ENCODE measurements at places on chromosomes 11 and 22.

DNA sequence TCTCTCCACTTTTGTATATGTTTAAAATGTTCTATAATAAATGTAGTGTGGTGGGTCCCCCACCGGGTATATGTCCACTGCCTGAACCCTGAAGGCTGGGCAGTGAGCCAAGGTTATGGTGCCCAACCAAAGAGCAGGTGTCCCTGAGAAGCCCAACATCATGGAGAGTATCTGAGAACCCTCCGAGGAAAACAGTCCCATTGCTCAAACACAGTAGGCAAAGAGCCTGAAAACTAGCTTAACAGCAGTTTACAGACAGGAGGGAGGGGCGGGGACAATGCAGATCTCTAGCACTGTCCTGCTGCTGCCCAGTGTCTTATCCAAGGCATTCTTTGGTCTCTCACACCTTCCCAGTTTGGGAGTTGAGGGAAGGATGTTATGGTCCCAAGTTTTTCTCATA, 91.0 kb downstream of the TMPRSS5 start:
- DNase-seq, result no peak

- no peak for DNase-seq
These were observed 24.7 kb upstream of the PANX2 start for GRCh38 chr22:50145721-50146438.

GRCh38 chr11:110295531-110296225, 736 bp downstream of the RDX start:
- DNase-seq, result peak; percentile 73

DNA sequence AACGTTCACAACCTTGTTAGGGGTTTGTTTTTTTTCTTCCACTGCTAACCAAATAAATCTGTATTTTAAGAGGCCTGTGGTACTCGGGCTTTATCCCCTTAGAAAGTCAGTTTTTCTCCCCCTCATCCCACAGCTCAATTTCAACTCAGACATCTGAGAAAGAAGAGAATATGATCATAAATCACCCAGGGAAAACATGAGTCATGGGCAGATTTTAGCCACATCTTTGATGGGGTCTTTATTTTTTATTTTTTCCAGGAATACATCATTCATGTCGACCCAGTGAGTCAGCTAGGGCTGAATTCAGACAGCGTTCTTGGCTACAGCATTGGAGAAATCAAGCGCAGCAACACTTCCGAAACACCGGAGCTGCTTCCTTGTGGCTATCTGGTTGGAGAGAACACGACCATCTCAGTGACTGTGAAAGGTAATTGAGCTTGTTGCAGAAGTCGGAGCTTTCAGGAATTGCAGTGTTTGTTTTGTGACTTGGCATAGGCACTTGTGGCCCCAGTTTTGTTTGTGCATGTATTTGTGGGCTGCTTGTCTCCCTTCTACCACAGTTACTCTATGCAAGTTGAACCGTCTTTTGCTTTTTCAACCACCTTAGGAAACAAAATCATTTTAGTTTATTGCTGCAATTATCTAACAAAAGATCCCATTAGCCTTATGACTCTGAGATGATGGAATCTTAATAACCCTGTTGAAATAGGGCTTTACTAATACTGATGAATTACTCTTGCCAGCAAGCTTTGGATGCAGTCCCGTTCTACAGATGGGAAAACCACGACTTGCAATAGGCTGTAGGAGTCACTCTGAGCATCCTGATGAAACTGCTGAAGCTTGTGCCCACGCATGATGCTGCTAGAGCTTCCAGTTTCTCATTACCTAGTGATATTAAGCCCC, 62.7 kb downstream of the DBX1 start:
- no peak for DNase-seq

DNA sequence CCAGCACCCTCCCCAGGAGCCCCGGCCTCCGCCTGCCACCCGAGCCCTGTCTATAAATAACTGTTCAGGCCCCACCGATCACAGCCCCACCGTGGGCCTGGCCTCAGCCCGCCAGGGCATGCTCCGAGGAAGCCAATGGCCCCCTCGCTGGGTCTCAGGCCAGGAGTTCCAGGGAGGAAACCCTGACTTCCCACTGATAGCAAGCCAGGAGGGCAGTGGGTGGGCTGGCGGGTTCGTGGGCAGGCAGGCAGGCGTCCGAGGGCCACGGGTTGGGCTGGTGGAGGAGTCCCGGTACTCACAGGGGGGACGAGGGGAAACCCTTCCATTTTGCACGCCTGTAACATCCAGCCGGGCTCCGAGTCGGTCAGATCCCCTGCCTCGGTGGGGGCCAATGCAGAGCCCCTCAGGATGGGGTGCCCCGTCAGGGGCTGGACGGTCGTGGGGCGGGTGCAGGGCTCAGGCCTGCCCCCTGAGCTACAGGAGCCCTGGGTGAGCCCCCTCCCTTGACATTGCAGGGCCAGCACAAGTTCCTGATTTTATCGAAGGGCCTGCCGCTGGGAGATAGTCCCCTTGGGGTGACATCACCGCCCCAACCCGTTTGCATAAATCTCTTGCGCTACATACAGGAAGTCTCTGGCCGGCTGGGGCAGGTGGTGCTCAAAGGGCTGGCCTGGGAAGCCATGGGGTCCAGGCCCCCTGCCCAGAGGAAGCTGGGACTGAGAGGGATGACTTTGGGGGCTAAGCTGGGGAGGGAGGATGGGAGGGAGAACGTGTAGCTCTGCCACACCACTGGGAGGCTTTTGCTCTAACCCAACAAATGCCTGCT, at the start of gene SPI1:
Gene SPI1 (minus strand): TSS at position 538 of the 826 bp plus-strand sequence. CDS start 194 bp downstream, at position 344.
- peak; percentile 91 for DNase-seq

GRCh38 chr11:79168530-79169110, 272.2 kb downstream of the TENM4 start:
- DNase-seq, result no peak

- DNase-seq, result no peak
These were observed 3.7 kb upstream of the COMT start for GRCh38 chr22:19937616-19938473.

DNA sequence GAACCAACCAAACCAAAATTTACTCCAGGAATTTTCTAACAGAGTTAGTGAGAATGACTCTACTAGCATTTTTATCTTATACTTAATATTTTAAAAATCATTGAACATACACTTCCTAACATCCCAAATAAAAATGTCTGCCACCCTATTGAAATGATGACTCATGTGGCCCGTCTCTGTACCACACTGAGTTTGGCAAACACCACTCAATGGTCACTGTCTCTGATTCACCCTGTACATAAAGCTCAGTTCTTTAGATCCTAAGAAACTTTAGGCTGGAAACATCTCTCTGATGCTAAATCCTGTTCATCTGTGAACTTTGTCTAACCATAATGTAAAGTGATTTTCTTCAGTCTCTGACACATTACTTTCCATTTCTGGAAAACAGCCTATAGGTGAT, 182.0 kb downstream of the CWF19L2 start:
- DNase-seq, result no peak

- DNase-seq, result no peak
These were observed 6.4 kb downstream of the RTN4RL2 start for GRCh38 chr11:57466680-57467079.

DNA sequence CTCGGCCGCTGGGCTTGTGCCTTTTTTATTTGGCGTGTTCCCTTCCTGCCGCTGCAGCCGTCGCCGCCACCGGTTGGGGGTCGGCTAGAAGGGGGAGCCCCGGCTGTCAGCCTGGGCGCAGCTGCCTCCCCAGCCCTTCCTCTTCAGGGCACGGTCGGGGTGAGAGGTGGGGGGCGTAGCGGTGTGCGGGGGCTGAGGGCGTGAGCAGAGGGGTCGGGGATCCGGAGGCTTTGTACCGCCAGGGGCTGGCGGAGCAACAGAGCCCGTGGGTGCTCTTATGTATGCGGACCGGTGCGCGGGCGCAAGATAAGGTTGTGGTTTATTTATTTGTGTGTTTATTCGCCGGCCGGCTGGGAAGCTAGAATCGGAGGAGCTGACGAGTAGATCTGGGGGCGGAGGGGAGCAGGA, 477 bp downstream of the ZBTB16 start:
- DNase-seq, result no peak

- DNase-seq, result no peak
These were observed 396.8 kb downstream of the GUCY1A2 start for GRCh38 chr11:106621484-106621883.

GRCh38 chr11:10669258-10670033, 24.1 kb downstream of the IRAG1 start:
- no peak for DNase-seq

- DNase-seq, result no peak
These were observed 17.5 kb downstream of the PRG3 start for GRCh38 chr11:57363131-57364080.

DNA sequence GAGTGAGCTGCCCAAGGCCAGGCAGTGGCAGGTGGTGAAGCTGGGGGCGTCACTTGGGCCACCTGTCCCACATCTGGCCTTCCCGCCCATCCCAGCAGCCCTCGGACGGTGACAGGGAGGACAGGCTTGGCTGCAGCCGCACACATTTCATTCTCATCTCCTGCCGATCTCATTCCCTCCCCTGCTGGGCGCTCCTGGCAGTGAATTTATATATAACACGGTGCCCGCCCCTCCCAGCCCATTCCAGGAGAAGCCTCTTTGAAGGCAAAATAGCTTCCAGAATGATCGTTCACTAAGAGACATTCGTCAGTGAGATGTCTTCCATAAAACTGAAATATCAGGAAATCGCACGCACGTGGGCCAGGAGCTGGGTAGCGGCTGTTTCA, 861.3 kb downstream of the TBC1D22A start:
- no peak for DNase-seq

GRCh38 chr11:95373241-95373640, 142.2 kb upstream of the SESN3 start:
- no peak for DNase-seq

- no peak for DNase-seq
These were observed 103.5 kb upstream of the TENM4 start for GRCh38 chr11:79544361-79544760.

- DNase-seq, result no peak
These were observed 34.3 kb downstream of the PRR5L start for GRCh38 chr11:36330411-36330810.

DNA sequence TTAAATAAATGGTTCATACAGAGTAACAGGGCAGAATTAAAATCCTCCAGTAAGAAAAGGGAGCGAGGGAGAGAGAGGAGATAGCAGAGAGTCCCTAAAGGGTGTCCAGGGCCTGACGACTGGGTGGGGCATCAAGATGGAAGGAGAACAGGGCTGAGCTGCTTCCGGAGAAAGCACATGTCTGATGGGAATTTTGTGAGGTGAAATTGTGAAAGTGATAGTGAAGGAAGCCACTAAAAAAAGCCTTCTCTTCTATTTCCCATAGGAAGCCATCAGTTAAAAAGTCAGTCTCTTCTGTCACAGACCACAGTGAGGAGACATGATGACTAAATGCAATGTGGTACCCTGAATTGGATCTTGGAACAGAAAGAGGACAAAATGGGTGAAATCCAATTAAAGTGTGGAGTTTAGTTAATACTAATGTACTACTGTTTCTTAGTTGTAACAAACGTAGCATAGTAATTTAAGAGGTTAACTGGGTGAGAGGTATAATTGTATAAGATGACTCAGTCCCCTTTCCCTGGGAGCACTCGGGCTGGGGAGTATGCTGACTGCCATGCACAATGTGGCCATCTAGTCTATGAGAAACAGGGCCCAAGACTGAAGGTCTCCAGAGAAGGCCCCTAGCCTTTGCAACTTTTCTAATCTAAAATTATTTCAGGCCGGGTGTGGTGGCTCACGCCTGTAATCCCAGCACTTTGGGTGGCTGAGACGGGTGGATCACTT, 29.5 kb upstream of the FCHSD2 start:
- no peak for DNase-seq

- DNase-seq, result no peak
These were observed 1.6 kb upstream of the IZUMO1R start for GRCh38 chr11:94302776-94303175.

DNA sequence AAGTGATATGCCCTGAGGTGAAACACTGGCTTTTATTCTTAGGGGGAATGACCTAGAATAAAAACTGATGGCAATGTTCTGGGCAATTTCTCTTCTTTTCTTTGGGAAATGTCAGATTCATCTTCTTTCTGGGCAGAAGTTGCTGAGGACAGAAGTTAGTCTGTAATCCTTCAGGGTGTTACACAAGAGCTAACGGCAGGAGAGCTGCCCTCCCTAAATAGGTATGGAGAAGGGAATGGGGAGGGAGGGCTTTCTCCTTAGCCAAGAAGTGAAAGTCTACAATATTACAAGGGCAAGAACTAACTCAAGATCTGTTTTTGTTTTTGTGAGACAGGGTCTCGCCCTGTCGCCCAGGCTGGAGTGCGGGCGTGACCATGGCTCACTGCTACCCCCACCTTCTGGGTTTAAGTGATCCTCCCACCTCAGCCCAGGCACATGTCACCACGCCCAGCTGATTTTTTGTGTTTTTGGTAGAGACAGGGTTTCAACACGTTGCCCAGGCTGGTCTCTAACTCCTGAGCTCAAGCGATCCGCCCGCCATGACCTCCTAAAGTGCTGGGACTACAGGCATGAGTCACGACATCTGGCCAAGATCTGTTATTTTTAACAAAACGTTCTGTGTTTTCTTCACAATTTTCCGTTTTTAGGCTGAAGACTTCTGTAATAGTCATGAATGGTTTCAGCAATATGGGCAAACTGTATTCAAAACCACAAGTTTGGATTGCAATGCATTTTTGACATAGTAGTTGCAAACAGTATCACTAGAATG, 7.2 kb downstream of the PIWIL4 start:
- DNase-seq, result no peak

DNA sequence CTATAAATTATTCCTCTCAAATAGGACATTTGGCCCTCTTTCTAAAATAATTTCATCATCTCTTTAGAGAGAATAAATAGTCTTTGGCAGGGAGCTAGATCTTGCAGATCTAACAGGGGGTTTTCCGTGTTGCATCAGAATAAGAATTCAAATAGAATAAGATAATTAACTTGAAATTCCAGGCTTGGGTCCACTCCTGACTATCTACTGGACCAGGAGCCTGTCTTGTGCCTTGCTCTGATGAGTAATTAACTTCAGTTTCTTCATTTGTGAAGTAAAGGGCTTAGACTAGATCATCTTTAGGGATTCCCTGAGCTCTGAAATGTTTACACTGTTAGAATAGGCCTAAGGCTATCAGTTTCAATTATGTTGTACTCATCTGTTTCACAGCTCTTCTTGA, 23.5 kb upstream of the TMEM123 start:
- no peak for DNase-seq

GRCh38 chr11:102171101-102171500, 60.9 kb downstream of the YAP1 start:
- no peak for DNase-seq

- peak; percentile 41 for DNase-seq
These were observed 22.7 kb upstream of the C1QTNF4 start for GRCh38 chr11:47616726-47617416.

DNA sequence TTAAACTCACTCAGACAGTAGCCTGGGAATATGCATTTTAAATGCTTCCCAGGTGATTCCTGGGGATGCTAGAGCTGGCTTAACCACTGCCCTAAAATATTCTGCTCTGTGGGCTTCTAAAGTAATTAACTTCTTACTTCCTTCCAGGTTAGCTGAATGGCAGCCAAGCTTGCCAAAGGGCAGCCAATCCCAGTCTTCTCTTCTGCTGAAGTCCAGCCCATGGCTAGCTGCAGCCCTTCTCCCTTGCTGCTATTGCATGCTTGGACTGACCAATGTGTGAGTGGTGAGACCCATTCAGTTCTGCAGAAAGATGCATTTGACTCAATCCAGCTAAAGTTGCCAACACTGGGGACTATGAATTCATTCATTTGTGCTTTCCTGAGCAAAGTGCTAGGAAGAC, 411.9 kb downstream of the SOX6 start:
- no peak for DNase-seq

GRCh38 chr22:27686534-27686933, 115.0 kb downstream of the MN1 start:
- DNase-seq, result no peak
